ENCODE measurements at places on chromosomes 5 and 9.

GRCh38 chr9:137025517-137025966 is 2.5 kb downstream of the ABCA2 start:
- no peak for DNase-seq

- DNase-seq: no peak
Observed at GRCh38 chr5:150434464-150434863, 15.1 kb downstream of the RPS14 start.

DNA sequence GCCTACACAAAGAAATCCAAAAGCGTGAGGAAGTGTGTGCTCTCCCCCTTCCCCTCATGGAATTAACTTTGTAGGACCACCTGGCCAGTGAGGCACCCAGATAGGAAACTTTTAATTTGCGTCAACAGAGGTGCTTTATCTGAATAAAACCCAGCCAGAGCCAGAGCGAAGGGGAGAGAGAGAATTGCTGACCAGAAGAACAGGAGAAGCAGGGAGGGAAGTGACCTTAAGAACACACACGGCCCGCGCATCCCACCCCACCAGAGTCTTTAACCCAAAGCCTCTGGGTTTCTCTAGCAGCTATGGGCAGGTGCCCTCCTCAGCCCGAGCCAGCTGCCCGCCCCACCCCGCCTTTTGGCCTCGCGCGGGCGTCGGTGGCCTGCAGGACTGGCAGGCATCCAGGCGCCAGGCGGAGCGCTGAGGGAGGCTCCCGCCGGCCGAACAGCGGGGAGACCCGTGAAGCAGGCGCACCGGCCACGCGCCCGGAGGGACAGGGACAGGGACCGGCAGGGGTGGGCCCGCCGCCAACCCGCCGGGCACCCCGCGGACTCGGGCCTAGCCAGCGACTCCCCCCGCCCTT is 580 bp downstream of the ERAP1 start:
- DNase-seq: peak; percentile 93

DNA sequence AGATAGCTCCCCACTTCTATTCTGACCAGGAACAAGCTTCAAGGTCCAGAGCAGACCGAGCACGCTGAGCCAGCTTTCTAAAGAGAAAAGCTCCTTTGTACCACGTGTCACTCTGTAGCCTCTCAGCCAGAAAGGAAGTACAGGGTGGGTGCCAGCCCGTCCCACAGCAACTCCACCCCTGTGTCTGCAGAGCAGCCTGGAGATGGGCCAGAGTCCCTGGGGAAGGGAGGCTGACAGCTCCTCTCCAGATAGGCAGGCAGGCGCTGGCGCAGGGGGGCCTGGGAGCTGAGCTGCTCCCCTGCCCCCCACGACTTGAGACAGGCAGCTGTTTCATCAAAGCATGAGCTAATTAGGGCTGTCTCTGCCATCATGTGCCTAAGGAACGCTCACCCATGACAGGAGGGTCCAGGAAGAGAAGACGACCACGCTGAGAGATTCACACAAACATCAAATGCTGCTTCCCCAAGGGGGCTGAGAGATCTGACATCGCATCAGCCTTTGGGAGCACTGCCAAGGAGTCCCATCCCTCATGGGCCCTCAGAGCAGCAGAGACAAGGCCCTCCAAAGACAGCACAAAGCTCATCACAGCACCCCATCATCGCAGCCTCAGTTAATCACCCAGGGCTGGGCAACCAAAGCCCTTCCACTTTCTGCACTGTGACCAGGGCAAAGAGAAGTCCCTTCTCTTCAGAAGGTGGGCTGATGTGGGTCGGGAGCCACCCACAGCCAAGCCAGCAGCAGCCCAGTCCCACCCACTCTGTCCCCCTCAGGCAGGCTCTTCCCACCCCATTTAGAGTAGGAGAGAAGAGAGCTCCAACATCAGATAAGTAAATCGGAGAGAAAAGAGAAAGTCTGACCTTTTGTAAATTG is 78.5 kb upstream of the LRRTM2 start:
- DNase-seq: peak; percentile 85

DNA sequence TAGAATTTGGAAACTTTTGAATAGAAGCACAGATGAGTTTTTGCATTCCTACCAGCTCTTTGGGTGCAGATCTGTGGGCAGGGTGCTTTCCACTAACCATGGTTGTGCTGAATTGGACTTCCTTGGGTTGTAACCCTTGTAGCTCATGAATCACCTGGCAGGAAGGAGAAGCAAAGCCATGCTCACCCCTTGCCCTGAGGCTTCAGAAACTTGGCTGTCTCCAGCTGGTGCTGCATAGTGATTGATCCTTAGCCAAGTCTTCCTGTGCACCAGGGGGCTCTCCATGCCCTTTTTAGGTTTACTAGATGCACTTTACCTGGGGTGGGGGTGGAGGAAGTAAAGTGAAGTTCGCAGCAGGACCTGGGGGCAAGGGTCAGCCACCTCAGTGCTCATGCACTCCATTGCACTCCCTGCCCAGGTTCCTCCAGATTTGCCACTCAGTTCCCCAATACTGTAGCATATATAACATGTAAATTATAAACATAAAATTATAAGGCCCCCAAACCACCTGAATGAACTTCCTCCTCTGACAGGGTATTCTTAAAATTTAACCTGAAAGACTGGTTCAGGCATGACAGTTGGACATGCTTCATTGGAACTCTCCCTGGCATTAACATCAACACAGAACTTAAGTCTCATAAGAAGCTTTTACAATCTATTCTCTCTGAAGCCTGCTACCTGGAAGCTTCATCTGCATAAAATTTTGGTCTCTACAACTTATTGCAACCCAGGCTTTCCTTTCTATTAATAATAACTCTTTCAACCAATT is 25.8 kb upstream of the IFNA14 start:
- DNase-seq: no peak

GRCh38 chr5:66713998-66714397 is 117.8 kb downstream of the MAST4 start:
- no peak for DNase-seq

DNA sequence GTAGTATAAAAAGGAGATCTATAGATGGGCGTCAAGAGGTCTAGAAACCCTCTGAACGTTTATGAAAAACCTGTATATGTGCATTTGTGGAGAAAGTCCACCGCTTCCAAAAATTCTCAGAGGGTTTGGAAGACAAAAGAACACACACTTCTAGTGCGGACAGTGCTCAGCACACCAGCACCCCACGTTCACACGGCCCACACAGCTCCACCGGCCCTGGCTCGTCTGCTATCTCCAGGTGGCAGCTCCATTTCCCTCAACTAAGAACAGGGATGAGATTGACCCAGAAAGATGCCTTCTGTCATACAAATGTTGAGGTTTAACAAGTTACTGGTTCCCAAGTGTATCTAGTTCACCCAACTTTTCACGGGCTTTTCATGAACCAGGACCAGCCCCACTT is 255.1 kb downstream of the NR2F1-AS1 start:
- no peak for DNase-seq

DNA sequence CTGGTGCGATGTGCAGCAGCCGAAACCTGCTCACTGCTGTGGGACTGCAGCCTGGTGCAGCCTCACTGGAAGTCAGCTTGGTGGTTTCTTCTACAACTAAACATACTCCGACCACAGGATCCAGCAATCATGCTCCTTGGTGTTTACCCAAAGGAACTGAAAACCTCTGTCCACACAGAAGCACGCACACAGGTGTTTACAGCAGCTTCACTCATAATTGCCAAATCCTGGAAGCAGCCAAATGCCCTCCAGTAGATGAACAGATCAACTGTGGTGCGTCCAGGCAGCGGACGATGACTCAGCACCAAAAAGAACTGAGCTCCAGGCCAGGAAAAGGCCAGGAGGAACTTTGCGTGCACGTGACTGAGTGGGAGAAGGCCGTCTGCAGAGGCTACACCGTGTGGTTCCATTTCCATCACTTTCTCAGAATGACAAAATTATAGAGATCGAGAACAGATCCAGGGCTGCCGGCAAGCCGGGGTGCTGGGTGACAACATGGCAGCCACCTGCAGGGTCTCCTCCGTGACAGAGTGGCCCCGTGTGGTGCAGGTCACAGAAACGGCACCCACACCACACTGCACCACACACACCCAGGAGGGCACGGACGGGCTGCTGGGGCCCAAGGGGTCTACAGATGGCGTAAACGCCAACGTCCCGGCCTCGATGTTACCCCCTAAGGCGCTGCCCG is 23.1 kb upstream of the NSMF start:
- peak; percentile 24 for DNase-seq

GRCh38 chr5:10623305-10623910 is 59.5 kb downstream of the ANKRD33B start:
- no peak for DNase-seq

DNA sequence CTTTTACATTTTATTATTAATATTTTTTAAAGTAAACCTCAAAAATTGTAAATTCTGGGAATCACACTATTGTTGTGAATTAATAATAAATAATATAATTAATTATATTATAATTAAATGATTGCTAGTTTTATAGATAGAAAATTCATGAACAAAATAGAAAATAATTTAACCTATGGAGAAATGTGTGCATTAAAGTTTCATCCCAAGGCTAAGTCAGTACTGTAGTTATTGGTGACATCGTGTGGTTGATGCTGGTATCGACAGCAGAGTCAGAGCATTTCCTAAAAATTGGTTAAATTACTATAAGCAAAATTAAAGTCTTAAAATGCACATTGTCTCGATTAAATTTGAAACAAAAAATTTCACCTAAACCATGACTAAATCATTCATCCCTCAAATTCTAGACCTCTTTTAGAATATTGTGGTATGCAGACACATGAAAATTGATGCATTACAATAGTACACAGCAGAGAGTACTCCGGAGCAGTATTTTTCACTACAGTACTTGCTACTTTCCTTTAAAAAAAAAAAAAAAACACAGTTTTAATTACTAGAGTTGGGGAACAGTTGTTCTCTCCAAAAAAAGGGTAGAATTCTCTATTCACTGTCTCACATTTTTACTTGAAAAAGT is 73.9 kb downstream of the RORB start:
- no peak for DNase-seq

DNA sequence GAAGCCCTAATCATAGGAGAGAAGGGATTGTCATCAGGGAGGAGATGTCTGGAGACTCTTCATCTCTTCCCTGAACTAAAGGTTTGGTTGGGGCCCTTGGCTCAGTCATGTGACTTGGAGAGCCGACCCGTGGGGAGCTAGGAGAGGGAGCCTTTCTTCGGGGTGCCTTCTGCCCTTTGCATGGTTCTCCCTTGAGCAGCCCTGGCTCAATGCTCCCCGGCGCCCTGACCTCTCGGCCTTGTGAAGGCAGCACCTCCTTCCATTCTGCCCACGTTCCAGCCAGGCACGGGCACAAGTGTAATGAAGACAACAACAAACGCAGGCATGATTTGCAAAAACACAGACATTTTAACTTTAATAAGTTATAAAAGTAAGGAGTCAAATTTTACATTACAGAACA is 50.4 kb downstream of the ZNF354C start:
- DNase-seq: no peak

- no peak for DNase-seq
Observed at GRCh38 chr9:13035822-13036221, 243.7 kb downstream of the MPDZ start.

DNA sequence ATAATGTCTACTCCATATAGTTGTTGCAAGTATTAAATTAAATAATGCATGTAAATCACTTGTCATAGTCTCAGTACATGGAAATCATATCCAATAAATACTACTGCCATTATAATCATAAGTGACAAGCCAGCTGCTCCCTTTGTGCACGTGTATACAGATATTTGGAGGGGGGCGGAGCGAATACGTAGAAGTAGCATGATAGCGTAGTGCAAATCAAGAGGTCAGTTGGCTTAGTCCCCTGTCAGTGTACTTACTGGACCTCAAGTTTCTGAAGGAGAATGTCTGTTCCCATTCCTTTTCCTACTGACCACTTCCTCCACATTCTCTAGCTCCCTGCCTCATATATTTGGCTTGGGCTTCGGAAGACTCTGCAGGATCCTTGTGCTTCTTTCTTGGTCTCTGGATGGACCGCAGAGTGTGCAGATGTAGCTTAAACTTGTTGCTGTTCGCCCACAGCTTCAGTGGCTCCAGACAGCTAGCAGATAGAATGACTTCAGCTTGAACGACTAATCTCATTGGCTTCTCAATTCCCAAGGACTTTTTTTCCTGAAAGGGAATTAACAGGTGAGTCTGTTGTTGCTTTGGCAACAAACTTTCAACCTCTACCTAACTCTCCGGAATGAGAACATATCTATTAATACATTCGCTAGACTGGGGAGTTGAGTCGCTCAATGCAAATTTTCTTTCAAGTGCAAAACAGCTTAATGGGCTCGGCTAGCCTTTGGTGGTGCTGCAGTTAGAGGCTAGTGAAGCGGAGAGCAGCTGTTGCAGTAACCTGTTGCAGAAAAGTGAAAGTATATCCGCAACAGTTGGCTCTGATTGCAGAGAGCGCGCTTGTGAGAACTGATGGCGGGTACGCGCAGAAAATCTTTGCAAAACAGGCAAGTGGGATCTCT is at the start of gene PCDHB1:
Gene PCDHB1 (plus strand): TSS at position 753 of the 899 bp plus-strand sequence. CDS start 97 bp downstream, at position 850.
- no peak for DNase-seq

DNA sequence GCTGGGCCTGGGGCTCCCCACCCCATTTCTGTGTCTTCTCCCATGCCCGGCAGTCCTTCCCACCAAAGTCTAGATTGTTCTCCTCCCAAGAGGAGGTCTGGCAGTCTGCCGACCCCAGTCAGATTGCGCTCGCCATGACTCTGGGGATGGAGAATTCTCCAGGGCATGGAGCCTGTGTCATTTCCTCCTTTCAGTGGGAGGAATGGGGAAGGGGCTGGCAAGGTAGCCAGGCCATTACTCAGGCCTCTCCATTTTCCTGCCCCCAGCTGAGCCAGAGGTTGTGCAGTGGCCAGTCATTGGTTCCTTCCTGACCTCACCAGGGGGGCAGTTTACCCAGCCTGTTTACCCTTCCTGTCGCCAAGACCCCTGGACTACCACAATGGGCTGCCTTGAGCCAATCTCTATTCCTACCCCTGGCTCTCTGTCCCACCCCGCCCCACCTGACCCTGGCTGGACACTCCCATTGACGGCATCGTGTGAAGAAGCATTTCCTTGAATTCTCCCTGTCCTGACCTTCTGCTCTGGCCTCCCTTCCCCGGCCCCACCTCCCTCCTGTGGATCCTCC is 628 bp downstream of the SYNPO start:
- DNase-seq: no peak

DNA sequence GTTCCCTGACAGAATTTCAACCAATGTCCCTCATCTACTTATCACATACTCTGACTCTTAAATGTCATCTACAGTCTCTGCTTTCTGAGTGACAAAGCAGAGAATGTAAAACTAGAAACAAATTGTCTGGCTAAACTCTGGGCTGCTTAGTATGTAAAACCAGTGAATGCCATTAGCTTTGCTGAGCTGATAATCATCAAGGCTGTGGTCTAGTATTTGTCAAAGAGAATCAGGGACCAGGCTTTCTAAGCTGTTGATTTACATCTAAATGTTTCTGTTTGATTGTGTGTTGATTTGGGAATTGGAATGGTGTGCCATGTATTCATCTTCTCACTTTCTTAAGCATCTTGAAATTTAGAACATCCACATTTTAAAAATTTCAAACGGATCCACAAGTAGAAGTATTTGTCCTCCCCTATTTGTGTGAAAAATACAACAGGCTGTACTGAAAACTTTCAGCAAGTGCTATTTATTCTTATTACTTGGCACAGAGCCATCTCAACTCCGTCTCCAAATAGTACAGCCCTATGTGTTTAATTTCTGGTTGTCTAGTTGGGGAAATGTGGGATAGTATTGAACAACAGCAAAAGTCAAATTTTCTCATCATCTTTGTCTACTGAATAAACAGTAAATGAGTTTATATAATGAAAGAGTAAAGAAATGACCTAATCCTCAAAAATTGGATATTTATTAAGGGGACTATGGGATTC is 251.5 kb downstream of the KCTD16 start:
- DNase-seq: no peak
